ENCODE measurements at places on chromosomes 4 and X.

GRCh38 chr4:86594559-86595425 lies 677 bp downstream of the PTPN13 start:
- no peak for DNase-seq

- no peak for DNase-seq
Measured at GRCh38 chrX:55841962-55842752, 124.6 kb downstream of the RRAGB start.

DNA sequence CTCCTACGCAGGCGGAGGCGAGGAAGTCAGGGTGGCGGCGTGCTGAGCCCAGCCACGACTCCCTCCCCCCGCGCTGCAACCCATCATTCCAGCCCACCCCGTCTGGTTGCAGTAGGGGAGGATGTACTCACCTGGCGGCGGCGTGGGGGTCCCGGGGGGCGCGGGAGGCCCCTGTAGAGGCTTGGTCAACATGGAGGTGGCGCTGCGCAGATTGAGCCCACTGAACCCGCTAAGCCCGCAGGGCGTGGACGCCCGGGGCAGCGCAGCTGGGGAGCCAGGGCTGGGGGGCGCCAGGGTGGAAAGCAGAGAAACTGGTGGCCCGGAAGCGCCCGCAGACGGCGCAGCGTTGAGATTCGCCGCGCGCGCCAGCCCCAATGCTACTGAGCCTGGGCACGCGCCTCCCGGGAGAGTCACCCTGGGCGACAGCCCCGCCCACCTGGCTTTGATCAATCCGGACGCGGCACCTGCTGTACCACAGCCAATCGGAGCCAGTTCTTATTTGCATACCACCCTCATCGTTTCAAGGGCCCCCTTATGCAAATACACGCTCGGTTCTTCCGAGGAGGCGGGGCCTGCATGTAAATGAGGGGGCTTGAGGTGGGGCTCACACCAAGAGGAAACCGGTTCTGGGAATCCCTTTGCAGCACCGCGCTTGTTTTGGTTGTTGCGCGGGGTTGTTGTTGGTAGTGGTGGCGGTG lies at the start of gene PIM2:
PIM2 (minus strand) TSS at position 382 of the 698 bp plus-strand sequence; CDS start at position 192, 190 bp downstream.
- peak; percentile 72 for DNase-seq

DNA sequence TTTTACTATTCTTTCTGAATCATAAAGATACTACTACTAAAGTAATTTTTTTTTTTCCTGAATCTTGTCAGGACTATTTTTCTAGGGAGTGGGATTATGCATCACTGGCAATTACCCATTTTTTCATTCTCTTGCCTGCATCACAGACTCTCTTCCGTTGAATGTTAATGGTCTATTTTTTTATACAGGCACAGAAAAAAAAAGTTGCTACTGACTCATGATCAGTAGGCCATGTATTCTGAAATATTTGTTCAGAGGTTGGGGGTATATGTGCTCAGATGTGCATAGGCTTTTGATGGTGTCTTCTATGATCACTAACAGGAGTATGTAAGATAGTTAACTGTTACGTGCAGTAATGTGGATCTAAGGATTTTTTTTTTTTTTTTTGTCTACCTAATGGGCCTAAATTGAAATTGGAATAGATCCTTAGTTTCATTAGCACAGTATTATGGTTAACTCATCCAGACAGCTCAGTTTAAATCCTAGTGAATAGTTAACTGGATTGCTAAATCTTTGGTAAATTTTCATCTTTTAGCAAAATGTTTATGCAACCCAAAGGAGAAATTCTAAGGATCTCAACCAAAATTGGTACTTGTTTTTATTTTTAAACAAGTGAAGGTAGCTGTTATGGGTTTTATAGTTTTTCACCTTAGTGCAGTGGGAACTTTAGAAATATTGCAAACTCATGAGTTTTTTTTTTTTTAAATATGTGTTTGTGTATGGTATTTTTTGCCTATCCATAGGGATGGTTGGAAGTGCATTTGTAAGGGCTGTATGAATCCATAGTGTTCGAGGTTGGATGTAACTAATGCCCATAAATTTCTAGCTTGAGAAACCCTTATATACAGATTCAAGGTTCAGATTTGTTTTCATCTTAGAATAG lies 12.1 kb downstream of the BMP2K start:
- DNase-seq = no peak

DNA sequence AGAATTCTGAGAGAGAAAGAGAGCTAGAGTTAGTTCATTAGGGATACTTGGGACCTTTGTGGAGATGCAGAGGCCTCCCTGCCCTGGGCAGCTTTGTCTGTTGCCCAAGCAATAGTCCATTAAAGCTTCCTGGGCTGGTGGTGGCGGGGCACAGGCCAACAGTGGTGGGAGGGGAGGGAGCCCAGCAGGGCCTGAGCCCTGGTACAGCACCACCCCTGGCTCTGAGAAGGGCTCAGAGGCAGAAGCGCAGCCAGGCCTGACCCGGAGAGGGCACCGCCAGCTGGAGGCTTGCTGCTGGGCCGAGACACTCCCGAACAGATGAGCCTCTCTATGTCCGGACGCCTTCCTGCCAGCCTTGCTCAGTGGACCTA lies 65.3 kb downstream of the EFNB1 start:
- no peak for DNase-seq

GRCh38 chrX:15098505-15098904 lies 171.4 kb downstream of the ASB9 start:
- DNase-seq = no peak

- no peak for DNase-seq
Measured at GRCh38 chr4:85708468-85708867, 233.5 kb downstream of the ARHGAP24 start.

- DNase-seq = peak; percentile 46
Measured at GRCh38 chr4:37976991-37977470, 16.8 kb downstream of the PTTG2 start.

GRCh38 chr4:173505924-173506518 lies 24.0 kb downstream of the HAND2 start:
- DNase-seq = no peak

- no peak for DNase-seq
Measured at GRCh38 chr4:41725254-41725653, 23.3 kb downstream of the PHOX2B start.

- no peak for DNase-seq
Measured at GRCh38 chr4:184705692-184706091, 28.2 kb downstream of the CENPU start.

DNA sequence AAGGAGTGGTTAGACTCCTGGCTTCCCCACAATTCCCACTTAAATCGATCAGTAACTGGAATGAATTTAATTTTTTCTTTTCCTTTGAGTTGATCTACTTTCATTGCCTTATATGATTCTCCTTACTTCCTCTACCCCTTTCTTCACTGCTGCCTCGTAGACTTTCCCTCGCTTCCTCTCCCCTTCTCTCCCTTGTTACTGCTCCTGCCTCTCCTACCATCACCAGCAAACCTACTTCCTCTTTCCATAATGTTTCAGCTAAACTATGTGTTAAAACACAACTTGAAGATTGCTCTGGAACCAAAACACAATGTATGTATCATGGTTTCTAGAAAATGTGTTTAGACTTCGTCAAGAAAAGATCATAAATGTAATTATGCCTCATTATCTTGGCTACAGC lies 132.0 kb upstream of the TET2 start:
- no peak for DNase-seq

- DNase-seq = no peak
Measured at GRCh38 chrX:110001740-110002299, 1.1 kb upstream of the TMEM164 start.

GRCh38 chr4:174210354-174210753 lies 73.1 kb downstream of the FBXO8 start:
- no peak for DNase-seq

DNA sequence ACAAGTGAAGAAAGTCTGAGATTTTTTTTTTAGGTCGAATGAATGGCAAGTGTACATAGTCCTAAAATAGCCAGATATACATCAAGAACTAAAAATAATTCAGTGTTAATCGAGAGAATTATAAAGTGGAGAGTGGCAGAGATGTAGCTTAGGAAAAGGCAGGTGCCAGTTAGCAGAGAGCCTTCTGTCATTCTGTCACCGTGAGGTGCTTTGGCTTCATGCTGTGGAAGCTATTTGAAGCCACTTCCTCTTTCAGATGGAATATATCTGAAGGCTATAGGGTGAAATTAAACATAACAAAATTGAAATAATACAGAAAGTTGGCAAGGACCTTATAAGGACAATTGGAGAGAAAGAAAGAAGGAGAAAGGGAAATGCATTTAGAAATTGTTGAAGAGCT lies 756.3 kb downstream of the CCSER1 start:
- no peak for DNase-seq

DNA sequence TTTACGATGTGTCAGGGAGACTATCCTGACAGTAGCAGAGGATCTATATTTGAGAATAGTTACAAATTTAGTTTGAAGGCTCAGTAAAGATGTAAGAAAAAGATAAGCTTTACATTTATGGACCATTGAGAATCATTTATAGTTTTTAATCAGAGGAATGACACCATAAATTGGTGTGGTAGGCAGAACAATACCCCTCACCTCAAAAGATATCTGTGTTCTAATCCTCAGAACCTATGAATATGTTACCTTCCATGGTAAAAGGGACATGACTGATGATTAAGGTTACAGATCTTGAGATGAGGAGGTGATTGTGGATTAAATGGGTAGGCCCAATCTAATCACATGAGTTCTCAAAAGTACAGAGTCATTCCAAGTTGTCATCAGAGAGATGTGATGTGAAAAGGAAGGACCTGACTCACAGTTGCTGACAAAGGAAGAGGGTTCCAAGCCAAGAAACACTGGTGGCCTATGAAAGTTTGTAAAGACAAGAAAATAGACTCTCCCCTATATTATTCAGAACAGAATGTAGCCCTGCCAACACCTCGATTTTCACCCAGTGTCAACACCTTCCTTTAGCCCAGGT lies 27.0 kb downstream of the EREG start:
- no peak for DNase-seq

GRCh38 chrX:47215291-47215900 lies 3.1 kb upstream of the CDK16 start:
- DNase-seq = no peak

DNA sequence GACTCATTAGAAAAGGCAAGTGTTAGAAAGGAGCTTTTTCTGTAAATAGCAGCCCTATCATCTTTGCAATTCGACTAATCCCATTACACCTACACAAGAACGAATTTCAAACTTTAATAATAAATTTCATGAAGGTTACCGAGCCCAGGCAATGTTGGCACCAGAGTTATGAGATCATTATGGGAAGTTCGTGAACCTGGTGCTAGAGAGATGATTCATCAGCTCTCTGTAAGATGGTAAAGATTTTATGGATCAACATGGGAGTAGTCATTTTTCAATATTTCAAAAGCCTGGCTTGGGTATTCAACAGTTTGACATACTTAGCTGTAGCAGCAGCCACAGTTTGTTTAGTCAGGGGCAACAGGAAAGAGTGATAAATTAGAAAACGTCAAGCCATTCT lies 35.8 kb downstream of the AMELX start:
- no peak for DNase-seq

- no peak for DNase-seq
Measured at GRCh38 chr4:129176864-129177263, 80.9 kb downstream of the C4orf33 start.

DNA sequence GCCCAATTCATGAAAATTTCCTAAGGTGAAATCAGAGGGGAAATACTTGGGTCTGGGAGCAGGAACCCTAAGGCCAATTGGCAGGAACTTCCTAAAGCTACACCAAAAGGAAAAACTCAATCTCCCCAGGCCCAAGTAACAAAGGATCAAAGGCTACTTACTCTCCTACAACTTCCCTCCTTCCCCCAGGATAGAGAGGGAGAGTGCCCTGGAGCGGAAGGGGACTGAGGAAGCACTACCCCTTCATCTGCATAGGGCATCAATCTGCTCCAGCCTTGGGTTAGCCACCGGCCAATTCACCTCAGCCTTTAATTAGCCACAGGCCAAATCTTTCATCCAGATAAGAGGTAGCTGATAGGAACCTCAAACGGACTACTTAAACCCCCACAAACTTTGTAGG lies 55.0 kb downstream of the SLC34A2 start:
- no peak for DNase-seq

- DNase-seq = no peak
Measured at GRCh38 chrX:68433155-68433980, at the start of gene OPHN1. Gene OPHN1, minus strand, starts transcription at chrX:68433495. Its CDS starts 475 bp downstream, at chrX:68433020.

- no peak for DNase-seq
Measured at GRCh38 chr4:90403781-90404180, 276.6 kb downstream of the CCSER1 start.

DNA sequence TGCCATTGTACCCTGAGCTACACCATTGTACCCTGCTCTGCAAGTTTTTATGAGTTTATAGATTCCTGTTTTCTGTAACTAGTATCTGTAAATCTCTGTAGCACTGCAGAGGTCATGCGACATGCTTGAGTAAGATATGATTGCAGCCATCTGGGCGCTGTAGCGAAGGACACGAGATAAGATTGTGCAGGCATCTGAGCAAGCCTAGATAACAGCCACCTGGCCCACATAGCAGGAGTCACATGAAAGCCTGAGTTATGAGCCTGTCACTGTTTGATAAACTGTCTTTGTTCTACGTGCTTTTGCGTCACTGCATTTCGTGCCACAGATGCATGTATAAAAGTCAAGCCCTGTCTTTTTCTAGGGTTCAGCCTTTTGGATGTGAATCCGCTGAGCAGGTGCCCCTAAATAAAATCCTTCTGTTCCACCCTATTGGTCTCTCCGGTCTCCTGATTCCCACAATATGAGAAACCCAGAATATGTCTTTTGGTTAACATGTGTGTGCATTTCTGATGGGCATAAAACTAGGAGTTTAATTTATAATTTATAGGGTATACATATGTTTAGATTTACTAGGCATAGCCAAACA lies 327.6 kb upstream of the MAOA start:
- no peak for DNase-seq

GRCh38 chrX:17067534-17067933 lies 121.1 kb downstream of the REPS2 start:
- DNase-seq = no peak

GRCh38 chr4:113186913-113187312 lies 137.5 kb downstream of the ANK2 start:
- DNase-seq = no peak

DNA sequence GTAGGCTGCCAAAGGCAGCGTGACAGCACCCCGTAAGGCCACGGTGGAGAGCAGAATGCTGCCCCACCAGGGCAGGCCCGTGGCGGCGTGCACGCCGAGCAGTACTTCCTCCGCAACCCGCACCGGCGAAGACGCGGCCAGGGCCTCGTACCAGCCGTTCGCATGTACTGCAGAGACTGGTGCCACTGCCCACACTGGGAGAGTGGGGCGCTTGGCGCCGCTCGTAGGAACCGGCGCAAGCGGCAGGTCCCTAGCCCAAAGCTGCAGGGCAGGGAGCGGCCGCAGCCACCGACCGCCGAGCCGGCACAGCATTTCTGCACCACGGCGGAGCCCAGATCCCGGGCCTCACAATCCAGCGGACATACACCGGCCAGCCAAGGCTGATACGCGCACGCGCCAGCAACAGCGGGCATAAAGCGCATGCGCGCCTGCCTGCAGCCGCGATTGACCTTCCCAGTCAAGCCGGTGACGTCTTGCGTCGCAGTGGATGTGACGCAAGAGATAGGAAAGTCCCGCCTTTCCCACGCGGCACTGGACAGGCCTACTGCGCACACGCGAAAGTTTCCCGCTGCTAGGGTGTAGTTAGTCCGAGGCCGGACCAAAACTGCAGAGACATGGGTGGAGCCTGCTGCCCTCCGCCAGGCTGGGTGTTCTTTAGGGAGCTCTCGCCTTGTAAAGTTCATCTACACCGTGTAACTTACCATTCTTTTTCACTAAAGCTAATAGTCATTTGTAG lies at the start of gene COX18:
COX18 (minus strand) TSS at position 379 of the 736 bp plus-strand sequence; CDS start at position 312, 67 bp downstream.
- peak; percentile 88 for DNase-seq
